Glomerular endothelial cell (primary cell): ENCODE measurements at places on chromosomes 6 and 20. TPM values are rescaled to one million over a fixed set of nuclear protein-coding genes. Genes with fewer than 3 reads are reported as not detected.

OR2B6 gene
- not detected in 2 replicates for total RNA-seq

BPIFB4 gene
- total RNA-seq: not detected in 2 replicates

ARFGEF2 gene
- total RNA-seq: 29.7 and 31.9 TPM in 2 replicates

TM9SF4 gene
- total RNA-seq: 44.2 and 52.2 TPM in 2 replicates

PSMB9 gene
- 53.8 and 55.1 TPM in 2 replicates for total RNA-seq

FOXF2 gene
- not detected in 2 replicates for total RNA-seq
